ENCODE measurements at places on chromosomes 3 and 15.

DNA sequence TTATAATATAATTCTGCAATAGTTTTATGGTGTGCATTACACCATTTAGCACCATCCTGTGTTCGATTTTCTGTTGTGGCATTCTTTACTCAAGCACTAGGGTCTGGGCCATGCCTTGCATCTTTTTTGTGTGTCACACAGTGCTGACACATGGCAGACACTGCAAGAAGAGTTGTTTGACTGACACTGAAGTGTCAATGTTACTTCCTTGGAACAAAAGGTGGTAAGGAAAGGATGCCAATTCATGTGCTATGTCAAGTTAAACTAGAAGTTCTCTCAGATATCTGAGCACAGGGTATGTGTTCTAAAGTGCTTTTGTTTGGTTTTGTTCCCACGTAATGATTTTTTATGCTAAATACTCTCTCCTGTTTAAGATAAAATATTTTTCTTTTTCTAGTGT lies 102.5 kb upstream of the UNC13C start:
- no peak for DNase-seq

DNA sequence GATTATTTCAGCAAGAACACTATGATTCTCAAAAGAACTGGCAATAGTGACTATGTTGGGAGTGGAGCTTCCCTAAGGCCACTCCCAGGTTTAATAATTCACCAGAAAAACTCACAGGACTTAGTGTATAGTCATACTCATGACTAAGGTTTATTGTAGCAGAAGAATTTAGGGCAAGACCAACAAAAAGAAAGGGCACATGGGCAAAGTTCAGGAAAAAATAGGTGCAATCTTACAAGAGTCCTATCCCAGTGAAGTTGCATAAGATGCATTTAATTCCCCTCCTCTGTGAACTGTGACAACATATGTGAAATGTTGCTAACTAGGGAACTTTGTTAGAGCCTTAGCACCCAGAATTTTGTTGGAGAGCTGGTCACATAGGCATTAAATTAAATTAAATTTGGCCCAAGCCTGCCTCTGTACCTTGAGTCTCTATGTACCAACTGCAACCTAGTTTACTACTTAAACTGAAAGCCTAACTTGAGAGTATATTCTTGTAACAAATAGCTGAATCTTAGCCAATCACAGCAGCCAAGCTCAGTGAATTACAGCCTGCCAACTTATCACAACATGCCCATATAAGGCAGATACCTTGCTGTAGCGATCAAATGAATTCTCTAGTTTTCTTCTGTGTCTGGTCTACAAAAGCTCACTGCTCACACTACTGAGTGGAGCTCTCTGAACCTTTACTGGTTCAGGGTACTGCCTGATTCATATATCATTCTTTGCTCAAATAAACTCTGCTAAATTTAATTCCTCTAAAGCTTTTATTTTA lies 386.2 kb upstream of the ARHGEF26 start:
- DNase-seq = no peak

GRCh38 chr3:111895071-111895470 lies 36.0 kb downstream of the PHLDB2 start:
- DNase-seq = no peak

DNA sequence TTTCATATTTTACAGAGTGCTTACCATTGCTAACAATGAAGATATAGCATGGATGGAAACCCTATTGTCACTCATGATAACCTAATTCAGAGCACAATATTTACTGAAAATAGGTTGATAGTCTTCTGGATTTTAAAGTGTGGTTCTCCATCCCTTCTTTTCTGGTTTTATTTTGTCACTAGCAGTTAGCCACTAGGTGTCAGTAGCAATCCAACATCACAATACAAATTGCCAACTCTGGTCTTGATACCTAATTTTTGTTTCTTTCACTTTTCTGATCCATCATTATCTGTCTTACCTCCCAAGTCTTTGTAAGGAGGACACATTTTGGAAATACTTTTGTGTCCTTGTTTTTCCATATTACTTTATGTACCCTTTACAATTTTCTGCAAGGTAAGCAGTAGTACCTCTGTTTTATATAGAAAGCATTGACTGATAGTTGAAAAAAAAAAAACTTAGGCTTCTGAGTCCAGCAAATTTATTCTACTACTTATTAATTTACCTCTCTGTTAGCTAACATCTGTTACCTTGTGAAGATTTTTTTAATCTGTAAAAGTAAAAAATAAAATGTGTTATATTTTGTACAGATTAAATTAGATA lies 28.3 kb upstream of the CRYBG3 start:
- DNase-seq = no peak

DNA sequence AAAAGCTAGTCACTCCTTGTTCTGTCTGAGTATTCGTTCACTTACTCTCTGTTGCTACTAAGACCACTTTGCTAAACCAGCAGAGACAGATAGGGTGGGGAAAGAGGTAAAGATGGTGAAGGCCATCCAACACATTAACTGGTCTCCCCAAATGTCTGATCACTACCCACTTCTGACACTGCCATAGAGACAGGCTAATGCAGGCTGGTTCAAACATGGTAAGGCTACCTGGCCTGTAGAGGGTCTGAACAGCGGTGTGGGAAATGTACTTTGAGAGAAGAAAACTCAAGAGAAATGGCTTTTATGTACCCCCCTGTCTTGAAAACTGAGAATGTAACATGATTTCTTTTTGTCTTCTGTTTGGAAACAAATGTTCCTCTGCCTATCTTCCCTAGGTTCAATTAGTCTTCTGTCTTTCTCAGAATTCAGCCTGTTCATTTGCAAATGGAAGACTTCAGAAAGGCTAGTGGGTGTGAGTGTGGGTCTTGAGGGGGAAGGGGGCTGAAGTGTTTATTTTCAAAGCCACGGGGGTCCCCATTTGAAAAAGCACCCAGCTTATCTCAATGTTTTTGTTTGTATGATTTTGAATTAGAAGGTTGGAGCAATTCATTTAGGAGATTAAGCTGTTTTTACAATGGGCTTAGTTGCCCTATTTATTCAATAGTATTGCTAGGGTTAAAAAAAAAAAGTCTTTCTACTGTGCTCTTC lies 15.8 kb downstream of the ALDH1A2 start:
- DNase-seq = no peak

DNA sequence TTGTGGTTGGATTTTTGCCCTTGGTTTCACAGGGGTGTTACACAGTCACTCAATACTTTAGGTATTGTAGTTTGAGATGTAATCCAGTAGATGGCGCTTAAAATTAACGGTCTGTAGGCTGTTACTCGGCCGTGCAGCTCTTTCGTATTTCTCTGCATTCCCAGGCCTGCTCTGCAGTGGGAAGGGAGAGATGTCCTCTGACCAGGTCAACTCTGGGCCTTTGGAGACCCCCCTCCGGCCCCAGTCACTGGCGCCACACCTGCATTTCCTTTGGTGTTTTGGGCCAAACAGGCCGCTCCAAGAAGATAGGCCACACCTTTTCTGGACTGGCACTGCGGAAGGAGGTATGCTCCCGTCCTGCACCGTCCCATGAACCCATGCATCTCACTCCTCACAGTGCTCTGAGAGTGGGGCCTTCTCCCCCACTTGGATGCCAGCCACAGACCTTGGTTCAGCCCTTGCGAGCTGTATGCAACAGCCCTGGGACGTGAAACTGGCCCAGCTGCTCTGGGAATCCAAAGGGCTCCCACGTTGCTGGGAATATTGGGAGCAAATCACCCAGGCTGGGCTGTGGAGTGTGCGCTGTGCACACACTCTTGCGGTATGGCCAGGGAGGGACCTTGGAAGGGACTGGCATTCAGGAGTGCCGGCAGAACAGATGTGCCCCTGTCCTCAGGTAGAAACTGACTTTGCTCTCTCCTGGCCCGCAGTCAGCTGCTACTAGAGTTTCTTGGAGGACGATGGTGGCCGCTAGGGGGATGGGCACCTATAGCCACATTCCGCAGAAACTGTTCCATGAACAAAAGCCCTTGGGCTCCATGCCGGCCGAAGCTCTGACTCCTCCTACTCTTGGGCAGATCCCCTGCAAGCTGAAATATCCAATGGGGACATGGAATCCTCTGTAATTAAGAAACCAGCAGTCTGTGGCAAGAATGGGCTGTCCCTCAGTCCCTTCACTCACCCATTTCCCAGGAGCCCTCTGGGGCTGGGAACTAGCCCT lies 410.5 kb upstream of the CADM2 start:
- no peak for DNase-seq

DNA sequence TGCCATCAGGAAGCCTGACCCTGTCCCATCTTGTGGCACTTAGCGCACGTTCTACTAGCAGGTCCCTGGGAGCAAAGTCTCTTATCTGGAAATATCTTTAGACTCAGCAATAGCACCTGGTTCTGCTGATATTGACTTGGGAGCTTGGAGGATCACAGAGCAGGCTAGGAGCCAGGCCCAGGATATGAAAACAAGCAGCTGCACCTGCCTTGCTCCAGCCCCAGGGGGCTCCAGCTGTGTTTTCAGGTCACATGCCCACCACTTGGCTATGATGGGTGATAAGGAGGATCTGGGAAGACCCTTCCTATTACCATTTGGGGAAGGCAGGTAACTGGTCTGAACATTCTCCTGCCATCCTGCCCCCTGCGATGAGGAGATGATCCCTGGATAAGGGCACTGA lies 87.8 kb downstream of the C3orf70 start:
- no peak for DNase-seq

GRCh38 chr3:144431134-144431533 lies 459.5 kb downstream of the DIPK2A start:
- DNase-seq = no peak

GRCh38 chr3:72523429-72524151 lies 324.7 kb downstream of the SHQ1 start:
- no peak for DNase-seq

- DNase-seq = no peak
These were observed 127.8 kb downstream of the ABI3BP start for GRCh38 chr3:100865442-100865841.

GRCh38 chr3:4982773-4983738 lies 3.8 kb downstream of the BHLHE40 start:
- DNase-seq = no peak

- DNase-seq = no peak
These were observed 86.7 kb downstream of the TBC1D5 start for GRCh38 chr3:17655743-17656142.

DNA sequence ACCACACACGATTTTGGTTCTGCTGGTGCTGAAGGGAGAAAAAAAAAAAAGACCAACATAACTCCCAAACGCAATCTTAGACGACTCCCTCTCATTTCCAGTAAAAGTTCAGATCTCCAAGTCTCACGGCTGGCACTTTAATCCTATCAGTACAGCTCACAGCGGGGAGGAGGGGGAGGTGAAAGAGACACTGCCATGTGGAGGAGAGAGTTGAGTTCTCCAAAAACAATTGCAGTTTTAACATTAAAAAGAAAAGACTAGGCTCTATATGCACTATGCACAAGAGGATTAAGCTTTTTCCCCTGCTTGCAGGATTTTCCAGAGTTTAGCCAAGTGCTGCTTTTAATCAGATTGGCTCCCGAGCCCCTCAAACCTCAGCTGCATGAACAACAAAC lies 16.8 kb downstream of the BMF start:
- no peak for DNase-seq

DNA sequence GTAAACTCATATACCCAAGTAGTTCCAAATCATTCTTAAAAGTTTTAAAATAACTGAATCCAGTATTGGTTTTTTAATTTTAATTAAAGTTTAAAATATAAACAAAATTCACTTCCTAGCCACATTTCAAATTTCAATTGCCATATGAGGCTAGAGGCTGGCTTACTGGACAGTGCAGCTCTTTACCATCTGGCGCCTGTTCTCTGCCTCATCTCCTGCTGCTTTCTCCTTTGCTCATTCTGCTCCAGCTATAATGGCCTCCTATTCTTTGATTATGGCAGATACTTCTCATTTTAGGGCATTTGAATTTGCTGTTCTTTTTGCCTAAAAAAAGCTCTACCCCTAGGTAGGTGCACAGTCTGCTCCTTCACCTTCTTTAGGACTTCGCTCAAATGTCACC lies 19.1 kb downstream of the ARMC8 start:
- no peak for DNase-seq

DNA sequence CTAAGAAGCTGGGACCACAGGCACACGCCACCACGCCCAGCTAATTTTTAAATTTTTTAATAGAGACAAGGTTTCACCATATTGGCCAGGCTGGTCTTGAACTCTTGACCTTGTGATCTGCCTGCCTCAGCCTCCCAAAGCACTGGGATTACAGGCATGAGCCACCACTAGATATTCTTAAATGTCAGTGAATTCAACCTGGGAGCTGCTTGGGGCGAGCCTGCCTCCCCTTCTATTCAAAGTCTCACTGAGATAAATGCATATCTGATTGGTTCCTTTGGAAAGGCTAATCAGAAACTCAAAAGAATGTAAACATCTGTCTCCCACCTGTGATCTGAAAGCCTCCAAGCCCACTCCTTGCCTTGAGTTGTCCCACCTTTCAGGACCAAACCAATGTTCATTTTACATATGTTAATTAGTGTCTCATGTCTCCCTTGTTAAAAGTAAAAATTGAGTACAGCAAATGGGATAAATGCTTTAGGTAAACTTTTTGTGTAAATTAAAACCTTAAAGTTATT lies 15.0 kb downstream of the CYP11A1 start:
- DNase-seq = peak; percentile 33

GRCh38 chr15:52011711-52012144 lies 7.3 kb upstream of the MAPK6 start:
- no peak for DNase-seq

- peak; percentile 69 for DNase-seq
These were observed at the start of gene PRSS50 for GRCh38 chr3:46717447-46718231. PRSS50 (minus strand) TSS chr3:46717869; CDS start chr3:46717824, 45 bp downstream.

GRCh38 chr15:80597076-80597475 lies 98.0 kb upstream of the ABHD17C start:
- DNase-seq = peak; percentile 11

DNA sequence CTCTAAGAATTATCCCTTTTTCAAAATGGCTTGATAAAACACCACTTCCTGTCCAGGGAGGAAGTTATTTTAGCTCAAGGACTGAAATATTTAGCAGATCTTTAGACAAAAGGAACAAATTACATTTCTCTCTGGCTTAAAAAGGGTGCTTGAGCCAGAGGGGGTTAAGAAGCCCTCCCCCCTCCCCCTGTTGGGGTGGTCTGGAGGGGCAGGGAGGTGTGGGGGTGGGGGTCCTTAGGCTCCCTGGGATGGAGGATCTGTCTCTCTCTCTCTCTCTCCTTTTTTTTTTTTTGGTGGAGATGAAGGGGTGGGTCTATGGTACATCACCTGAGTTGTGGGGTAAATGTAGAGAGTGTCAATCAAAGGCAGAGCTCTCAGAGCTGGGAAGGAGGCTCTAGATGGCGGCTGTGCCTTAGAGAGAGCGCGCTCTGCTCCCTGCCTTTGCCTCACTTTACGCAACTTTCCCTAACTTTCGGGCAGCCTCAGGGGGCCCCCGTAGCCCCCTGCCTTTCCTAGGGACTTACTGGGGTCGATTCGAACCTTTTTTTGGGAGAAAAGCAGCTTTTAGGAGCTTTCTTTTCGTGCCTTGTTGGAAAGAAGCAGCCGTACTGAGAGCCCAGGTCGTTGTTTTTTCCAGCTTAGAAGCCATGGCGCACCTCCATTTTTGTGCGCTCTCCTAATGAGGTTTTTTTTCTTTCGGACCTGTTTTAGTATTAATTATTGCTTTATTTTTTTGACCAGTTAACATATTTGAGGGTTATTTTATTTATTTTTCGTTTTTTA lies at the start of gene CHD2:
Gene CHD2, plus strand, starts transcription at position 377 of the 783 bp plus-strand sequence. CDS start 914 bp downstream, outside the sequence.
- peak; percentile 68 for DNase-seq

- DNase-seq = no peak
These were observed 37.3 kb downstream of the CACNA2D2 start for GRCh38 chr3:50466177-50466576.
